Activated CD4-positive, alpha-beta T cell treated with anti-CD3 and anti-CD28 coated beads for 48 hours (primary cell): ENCODE measurements at places on chromosomes 1 and 21.
A peak's percentile ranks its signal among the peaks of the same experiment; 100 is the strongest.

- DNase-seq, result no peak
Observed at GRCh38 chr1:85550784-85551516, 29.6 kb upstream of the CCN1 start.

GRCh38 chr1:61395146-61395800, 312.9 kb downstream of the NFIA start:
- DNase-seq, result no peak

- DNase-seq, result peak; percentile 3
Observed at GRCh38 chr1:154416471-154417337, 11.6 kb downstream of the IL6R start.

GRCh38 chr1:225711236-225711937, 58.5 kb upstream of the ENAH start:
- DNase-seq, result no peak

DNA sequence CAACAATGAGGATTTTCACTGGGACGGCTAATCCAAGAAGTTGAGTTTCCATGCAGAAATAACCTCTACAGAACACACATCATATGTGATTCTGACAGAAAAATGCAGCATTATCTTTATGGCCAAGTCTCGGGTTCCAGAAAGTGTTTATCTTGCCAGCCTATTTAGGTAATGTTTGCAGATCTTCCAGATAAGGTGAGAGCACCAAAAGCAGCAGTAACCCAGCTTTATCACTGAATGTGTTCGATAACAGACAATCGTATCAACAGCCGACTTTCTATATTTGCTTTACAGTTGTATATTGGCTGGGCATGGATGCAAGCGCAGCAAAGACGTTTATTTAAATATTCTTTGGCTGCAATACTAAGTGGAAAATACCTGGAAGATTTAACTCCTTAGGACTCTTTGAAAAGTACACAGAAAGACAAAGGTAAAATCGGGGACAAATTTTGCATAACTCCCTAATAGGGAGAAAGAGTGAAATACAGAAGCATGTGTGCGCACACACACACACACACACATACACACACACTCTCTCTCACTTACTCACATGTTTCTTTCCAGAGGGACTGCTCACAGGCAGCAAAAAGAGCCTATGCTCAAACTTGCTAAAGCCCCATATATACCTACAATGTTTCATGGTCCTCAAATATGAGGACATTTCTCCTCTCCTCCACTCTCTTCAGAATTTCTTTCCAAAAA, 3.0 kb upstream of the CTSK start:
- no peak for DNase-seq

DNA sequence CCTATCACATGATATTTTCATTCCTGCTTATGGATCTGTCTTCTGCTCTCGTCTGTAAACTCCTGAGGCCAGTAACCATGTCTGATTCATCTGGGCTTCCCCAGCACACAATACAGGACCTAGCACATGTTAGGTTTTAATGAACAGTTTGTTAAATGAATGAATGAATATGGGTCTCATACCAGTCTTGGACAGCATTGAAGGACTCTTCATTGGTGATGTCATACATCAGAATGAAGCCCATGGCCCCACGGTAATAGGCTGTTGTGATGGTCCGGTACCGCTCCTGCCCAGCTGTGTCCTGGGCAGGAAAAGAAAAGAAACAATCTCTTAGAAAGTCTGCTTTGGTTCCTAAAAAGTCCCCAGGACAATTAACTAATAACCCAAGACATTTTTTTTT, 53.4 kb downstream of the RAB3B start:
- no peak for DNase-seq

GRCh38 chr1:114671011-114671938, 1.4 kb upstream of the DENND2C start:
- DNase-seq, result no peak

DNA sequence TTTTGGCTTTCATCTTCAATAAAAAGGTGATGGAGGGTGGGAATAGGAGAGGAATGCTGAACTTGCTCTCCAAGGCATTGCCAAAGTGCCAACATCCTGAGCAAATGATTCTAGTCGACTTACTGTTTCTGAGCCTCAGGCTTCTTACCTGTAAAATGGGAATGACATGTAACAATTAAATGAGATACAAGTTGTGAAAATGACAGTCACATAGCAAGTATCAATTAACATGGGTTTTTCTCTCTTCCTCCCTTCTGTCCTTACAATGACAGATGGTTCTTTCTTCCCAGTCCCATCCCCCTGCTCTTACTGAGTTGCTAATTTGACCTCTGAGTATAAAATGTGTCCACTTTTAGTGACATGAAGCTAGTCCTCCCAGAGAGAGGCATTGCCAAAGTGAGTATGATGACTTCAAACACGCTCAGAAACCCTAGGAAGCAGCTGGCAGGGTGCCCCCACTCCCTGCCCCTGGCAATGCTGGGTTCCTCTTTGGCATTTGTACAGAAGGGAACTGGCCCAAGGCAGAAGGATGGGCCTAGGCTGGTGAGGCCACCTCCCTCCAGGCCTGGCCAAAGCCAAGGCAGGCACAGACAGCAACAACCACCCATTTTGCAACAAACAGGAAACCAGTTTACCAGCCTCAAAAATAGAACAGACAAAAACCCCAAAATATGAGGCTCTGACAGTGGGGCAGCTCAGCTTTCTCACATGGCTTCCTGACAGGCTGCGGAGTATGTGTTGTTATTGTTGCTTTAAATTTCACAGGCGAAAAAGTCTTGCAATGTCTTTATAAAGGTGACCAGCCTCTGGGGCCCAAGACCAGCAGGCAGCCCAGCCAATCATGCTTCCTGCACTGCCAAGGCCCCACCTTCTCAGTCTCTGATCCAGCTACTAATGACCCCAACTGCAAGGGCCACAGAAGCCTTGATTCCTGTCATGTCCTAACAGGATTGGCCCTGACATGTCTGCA, 115.9 kb downstream of the HIVEP3 start:
- no peak for DNase-seq

DNA sequence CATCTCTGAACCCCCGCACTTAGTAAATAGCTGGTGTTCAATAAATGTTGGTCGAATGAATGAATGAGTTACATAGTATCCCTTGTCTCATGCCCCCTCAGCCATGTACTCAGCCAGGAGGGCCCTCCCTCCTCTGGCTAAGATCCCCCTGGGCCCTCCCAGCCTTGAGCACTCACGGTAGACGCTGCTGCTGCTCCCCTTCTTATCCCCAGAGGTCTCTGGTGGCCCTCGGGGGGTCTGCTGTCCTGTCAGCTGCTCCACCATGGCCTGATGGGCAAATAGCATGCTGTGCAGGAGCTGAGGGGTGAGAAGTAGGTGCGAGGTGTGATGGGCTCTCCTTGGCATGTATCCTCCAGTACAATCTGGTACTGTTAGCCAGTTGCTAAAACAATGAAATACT, 1.9 kb downstream of the ETV3L start:
- DNase-seq, result no peak

DNA sequence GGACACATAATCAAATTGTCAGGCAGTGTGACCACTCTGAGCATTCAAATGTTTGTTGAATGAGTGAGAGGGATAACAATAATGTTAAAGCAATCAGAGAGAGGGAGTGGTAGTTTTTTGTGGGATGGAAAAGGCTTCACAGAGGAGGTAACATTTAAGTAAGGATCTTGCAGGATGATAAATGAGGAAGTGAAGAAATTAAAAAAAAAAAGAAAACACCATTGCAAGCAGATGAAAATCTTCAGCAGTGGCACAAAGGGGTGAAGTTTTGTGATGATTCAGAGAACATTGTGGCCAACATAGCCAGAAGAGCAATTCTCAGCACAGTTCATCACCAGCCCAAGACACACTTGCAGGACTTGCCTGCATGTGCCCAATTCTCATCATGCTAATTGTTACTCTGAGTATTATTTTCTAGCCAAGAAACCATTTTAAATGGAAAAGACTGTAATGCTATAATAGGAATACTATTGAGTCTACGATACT, 35.0 kb downstream of the OVGP1 start:
- no peak for DNase-seq

DNA sequence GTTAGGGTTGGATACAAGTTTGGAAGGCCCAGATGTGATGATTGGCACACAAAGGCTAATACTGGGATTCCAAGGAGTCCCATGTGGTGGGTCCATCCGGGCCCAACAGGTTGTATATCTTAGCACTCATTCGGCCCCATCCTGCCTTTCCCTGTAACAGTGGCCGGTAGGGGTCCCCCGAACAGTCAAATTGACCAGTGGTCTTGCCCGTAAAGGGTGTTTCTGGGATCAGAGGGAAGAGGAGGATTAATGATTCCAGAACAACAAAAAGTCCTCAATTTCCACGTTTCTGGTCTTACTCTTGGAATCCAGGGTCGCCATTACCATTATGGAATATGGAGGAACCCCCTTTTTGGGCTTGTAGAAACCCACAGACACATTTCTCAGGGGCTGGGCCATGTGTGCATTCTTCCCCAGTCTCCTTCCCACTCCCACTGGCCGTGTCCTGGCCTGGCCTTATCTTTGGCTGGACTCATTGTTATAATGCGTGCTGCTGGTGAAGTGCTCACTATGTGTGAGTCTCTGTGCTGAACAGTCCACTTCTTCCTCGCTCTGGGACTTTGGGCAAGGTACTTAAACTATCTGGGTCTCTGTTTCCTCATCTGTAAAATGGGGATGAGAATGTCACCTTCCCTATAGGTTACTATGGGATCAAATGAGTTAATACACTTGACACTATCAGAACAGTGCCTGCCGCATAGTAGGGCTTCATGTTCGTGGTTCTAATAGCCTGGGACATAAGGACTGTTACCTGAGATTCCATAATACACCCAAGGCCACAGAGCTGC, 161.8 kb downstream of the DYRK1A start:
- no peak for DNase-seq

DNA sequence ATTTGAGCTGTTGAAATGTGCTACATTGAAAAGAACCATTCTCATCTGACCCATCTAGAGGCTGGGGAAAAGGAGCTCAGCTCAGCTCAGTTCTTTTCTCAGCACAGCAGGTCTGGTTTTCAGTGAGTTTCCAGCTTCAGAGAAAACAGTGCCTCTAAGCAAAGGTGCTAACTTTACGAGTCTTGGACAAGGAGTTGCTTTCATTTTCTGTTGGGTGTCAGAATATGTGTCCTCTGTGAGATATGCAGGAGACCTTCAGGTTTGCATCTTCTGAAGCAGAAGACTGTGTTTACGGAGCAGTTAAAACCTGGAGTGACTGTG, 321.3 kb upstream of the USP24 start:
- DNase-seq, result no peak

DNA sequence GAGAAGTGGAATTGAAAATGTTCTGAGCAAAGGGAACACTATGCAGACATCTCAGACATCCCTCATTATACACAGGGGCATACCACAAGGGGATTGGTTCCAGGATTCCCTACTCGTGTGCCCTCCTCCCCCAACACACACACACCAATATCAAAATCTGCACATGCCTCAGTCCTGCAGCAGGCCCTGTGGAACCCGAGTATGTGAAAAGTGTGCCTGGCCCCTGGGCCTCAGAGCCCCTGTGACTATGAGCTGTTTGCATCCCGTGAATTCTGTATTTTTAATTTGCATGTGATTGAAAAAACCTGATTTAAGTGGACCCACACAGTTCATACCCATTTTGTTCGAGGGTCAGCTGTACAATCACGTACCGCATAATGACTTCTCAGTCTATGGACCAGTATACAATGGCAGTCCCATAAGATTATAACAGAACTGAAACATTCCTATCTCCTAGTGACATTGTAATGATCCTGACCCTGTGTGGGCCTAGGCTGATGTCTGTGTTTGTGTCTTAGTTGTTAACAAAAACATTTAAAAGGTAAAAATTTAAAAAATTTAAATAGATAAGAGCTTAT, 11.3 kb downstream of the POU2F1 start:
- DNase-seq, result no peak

GRCh38 chr1:205701891-205702290, 21.6 kb upstream of the SLC45A3 start:
- DNase-seq, result no peak

GRCh38 chr1:182764029-182764727, 25.4 kb upstream of the NPL start:
- DNase-seq, result no peak

- no peak for DNase-seq
Observed at GRCh38 chr1:156815307-156815826, 1.3 kb downstream of the SH2D2A start.

DNA sequence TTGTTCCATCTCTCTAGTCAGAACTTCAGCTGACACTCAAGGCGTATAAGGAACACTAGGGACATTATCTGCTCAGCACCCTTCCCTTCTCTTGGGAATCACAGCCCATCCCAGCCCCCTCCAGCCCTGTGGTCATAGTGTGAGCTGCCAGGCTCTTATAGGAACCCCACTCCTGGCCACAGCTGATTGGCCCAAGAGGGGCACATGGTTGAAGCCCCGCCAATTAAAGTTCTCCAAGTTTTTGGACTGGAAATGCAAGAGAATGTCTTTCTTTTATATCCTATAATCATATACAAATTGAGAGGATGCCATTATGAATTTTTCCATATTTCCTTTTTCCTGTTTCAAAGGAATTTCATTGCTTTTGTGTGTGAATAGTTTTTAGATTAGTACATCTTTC, 40.7 kb downstream of the FOXO6 start:
- no peak for DNase-seq

DNA sequence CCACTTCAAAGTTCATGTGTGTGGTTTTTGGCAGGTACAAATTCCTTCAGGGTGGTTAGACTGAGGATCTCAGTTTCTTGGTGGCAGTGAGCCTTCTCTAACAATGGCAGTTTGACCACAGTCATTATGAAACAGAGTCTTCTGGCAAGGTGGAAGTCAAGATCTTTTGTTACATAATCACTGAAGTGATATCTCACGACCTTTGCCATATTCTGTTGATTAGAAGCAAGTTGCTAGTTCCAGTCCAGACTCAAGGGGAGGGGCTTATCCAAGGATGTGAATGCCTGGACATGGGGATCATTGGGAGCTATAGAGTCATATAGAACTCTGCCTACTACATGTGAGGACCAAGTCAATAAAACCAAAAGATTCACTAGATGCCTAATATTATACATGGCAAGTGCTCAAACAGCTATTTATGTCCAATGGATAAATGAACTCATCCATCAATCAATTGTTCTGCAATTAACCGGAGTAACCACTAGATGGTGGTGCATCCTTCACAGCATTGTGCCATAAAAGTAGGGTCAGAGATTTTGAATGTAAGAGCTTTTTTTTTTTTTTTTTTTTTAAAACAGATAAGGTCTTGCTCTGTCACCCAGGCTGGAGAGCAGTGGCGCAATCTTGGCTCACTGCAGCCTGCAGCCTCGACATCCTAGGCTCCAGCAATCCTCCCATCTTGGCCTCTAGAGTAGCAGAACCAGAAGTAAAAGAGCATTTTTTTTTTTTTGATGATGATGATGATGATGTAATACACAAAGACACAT, 131.9 kb downstream of the CRB1 start:
- DNase-seq, result peak; percentile 3

GRCh38 chr1:246565751-246566127, 322 bp downstream of the TFB2M start:
- DNase-seq, result no peak

- no peak for DNase-seq
Observed at GRCh38 chr1:9449110-9449627, 90.1 kb upstream of the SLC25A33 start.

- DNase-seq, result peak; percentile 61
Observed at GRCh38 chr1:156623946-156624813, 5.0 kb downstream of the HAPLN2 start.
